ENCODE measurements at places on chromosomes 2 and 18. TPM values are rescaled to one million over a fixed set of nuclear protein-coding genes. Genes with fewer than 3 reads are reported as not detected.
A peak's percentile ranks its signal among the peaks of the same experiment; 100 is the strongest.

DNA sequence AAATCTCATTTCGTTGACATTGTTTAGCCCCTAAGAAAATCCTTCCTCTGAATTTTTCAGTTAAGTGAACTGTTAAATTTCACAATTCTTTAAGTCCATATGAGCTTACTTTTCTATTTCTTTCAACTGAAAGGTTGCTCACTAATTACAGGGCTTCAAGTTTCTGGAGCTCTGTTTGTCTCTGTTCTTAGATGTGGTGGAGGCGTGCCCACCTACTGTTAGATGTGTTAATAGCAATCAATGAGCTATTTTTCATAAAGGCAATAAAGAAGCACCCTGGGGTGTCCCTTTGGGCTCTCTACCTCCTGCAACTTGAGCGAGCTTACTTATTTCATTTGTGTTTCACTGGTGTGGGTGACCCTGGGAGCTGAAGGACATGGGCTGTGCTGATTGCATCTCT is 25.0 kb downstream of the CREG2 start:
- no peak for DNase-seq

GRCh38 chr18:36602620-36603019 is 226.2 kb downstream of the TPGS2 start:
- DNase-seq, result no peak

DNA sequence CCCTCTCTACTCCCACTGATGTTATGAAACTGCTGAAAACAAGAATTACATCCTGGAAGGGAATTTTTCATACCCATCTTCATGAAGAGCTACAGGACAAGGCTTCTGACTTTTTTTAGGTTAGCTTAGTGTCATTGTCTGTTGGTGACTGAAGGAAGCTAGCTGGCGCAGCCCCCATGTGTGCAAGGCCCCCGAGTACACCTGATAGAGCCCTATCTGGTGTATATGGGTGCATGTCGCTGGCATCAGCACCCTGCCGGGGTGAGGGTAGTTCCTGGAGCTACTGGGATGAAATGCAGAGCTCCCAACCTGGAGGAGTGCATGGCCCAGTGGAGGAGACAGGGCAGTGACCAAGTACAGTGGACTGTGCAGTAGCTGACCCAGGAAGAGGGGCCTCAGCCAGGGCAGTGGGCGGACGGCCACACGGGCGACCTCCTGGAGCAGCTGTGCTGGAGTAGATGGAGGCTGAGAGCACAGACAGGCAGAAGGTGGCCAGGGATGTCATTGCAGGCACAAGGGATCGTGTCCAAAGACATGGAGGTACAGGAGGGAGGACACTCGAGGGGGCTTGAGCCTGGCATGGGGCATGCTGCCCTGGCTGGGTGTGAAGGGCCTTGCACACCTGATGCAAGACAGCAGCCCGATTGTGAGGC is 12.1 kb downstream of the IMPA2 start:
- no peak for DNase-seq

GRCh38 chr2:37267685-37268084 is 36.2 kb downstream of the NDUFAF7 start:
- DNase-seq, result no peak

Gene ALLC
- total RNA-seq, result not detected

- DNase-seq, result no peak
Measured at GRCh38 chr2:84879584-84880394, 1.1 kb downstream of the TRABD2A start.

Gene SALL3
- under 0.01 TPM for total RNA-seq

DNA sequence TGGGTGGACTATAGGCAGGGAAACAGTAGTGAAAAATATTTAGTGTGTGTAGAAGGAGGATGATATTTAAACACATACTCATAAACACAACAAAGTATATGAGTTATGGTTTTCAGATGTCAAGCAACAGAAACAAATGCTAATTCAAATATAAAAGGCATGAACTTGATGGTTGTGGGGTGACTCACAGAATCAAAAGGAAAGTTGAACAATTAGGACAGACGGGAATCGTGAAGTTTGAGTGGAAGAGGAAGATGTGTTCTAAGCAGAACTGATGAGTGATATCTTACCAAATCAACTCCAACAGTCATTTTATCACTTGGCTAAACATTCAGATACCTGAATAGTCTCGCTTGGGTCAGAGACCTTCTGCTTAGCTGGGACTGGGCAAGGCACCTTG is 53.6 kb upstream of the ITGA6 start:
- DNase-seq, result peak; percentile 47
